Esophagus squamous epithelium (tissue), 5 donors: ENCODE measurements at places on chromosomes 1 and 21.

DNA sequence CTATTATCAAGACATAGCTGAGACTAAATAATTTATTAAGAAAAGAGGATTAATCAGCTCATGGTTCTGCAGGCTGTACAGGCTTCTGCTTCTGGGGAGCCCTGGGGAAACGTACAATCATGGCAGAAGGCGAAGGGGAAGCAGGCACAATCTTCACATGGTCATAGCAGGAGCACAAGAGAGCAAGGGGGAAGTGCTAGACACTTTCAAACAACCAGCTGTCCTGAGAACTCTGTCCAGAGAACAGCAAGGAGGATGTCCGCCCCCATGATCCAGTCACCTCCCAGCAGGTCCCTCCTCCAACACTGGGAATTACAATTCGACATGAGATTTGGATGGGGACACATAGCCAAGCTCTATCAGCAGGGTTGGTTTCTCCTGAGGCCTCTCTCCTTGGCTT, 10.3 kb upstream of the SLC45A1 start:
- no peaks in the 10 kb centered on the region for H3K27me3 ChIP-seq
- H3K4me1 ChIP-seq, result no peaks in the 10 kb centered on the region
- no peak overlapping the region for H3K27ac ChIP-seq
- no peaks in the 10 kb centered on the region for H3K36me3 ChIP-seq

GRCh38 chr1:197692965-197693364, 82.3 kb downstream of the DENND1B start:
- H3K4me3 ChIP-seq, result no peak overlapping the region
- DNase-seq, result no peak
- H3K36me3 ChIP-seq, result no peaks in the 10 kb centered on the region
- H3K27ac ChIP-seq, result no peak overlapping the region
- no peaks in the 10 kb centered on the region for H3K27me3 ChIP-seq
- no peaks in the 10 kb centered on the region for H3K4me1 ChIP-seq

- no peak overlapping the region for H3K4me3 ChIP-seq
- no peaks in the 10 kb centered on the region for H3K36me3 ChIP-seq
- DNase-seq, result no peak
Observed at GRCh38 chr1:168088511-168089325, 48.0 kb downstream of the GPR161 start.

GRCh38 chr1:226529891-226530290, 18.7 kb upstream of the STUM start:
- no peak for DNase-seq
- no peak overlapping the region for H3K4me3 ChIP-seq
- H3K27me3 ChIP-seq, result peaks cover 25% of the 10 kb centered on the region
- no peak overlapping the region for H3K27ac ChIP-seq
- no peaks in the 10 kb centered on the region for H3K36me3 ChIP-seq

DNA sequence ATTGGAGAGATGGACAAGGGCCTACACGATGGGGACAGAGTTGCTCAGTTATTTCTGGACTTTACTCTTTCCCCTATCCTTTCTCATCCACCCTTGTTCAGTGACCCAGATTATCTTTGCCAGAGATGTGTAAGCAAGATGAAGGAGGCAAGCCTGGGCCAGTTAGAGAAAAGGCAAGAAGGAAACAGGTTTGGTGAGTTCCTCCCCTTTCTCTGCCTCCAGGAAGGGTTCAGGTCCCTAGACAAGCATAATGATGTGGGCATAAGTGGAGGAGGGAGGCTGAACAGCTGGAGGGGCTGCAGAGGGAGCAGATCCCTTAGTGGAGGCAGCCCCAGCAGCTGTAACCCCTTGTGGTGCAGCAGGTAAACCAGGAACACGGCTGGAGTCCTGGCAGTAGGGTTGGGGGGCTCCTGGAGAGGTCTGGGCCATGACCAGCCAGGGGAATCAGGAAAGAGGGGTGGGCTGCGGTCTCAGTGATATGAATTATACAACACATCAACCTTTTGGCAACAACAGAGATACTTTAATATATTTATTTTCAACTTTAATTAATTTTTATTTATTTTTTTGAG, 9.2 kb upstream of the CDC42 start:
- H3K4me3 ChIP-seq, result no peak overlapping the region
- no peaks in the 10 kb centered on the region for H3K36me3 ChIP-seq
- peak overlapping the region; percentile 68 for H3K27ac ChIP-seq
- H3K4me1 ChIP-seq, result peaks cover 24% of the 10 kb centered on the region

- no peaks in the 10 kb centered on the region for H3K36me3 ChIP-seq
- no peak for DNase-seq
- H3K4me3 ChIP-seq, result no peak overlapping the region
Observed at GRCh38 chr1:1014799-1015681, 1.7 kb downstream of the ISG15 start.

DNA sequence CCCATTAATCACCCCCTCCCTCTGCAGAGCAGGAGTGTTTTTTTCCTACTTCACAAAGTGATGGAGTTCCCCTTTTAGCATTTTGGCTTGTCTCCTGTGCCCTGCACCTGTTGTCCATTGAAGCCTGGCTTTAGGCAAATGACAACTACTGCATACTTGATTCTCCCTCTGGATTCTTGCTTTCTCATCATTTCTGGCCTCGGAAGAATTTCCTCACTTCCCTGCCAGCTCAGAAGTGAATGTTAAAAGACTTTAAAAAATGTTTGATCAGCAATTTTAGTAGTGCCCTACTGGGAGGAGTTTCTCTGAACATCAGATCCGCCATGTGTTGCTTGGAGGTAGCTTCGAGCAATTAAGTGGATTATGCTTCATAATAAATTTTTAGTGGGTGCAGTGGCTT, 28.1 kb downstream of the RCOR3 start:
- no peak for DNase-seq
- peaks cover 18% of the 10 kb centered on the region for H3K36me3 ChIP-seq
- H3K27me3 ChIP-seq, result no peaks in the 10 kb centered on the region

GRCh38 chr1:198141668-198142351, 15.0 kb upstream of the NEK7 start:
- no peak for DNase-seq
- no peaks in the 10 kb centered on the region for H3K36me3 ChIP-seq
- H3K4me1 ChIP-seq, result no peaks in the 10 kb centered on the region
- H3K27ac ChIP-seq, result no peak overlapping the region
- no peaks in the 10 kb centered on the region for H3K27me3 ChIP-seq

DNA sequence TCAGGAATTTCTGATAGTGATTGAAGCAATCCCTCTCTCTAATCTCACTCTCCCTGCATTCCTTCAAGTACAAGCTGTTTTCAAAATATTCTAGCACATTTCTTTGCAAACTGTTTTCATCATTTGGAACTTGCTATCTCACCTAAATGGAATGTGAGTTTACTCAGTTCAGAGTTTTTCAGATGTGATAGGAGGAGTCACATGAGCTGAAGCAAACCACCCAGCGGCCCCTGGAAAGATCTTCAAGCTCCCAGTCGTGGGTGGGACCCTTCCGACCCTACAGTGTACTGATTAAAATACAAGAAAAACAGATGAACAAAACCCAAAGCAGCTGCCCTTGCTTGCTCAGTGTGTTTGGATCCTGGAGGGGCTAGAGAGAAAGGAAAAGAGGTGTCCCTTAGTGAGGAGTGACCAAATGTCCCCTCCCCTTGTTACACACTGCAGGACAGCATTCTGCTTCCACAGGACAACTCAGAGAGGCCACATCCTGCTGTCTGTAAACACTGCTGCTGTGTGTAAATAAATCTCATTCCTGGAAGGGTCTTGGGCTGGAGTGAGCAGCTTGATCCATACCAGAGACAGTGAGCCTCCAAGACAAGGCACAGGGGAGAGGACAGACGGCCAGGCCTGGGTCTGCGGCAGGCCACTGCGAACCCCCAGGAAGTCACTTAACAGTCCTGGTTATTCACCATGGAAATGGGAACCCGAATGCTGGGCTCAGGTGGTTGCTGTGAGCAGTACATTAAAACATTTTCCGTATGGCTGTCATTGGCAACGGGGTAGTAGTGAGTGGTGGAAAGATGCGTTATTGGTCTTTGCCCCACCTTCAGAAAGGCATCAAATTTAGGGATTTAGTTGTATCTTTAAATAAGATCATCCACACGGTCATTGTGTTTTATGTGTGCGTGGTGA, 229.2 kb downstream of the RHOU start:
- peak overlapping the region; percentile 47 for H3K27ac ChIP-seq
- H3K36me3 ChIP-seq, result no peaks in the 10 kb centered on the region
- H3K4me1 ChIP-seq, result no peaks in the 10 kb centered on the region
- no peak overlapping the region for H3K4me3 ChIP-seq
- H3K27me3 ChIP-seq, result no peaks in the 10 kb centered on the region
- no peak for DNase-seq
